ENCODE measurements at places on chromosomes 3 and 15.

- DNase-seq: no peak
Measured at GRCh38 chr3:179876440-179876839, 160.3 kb downstream of the PEX5L start.

- DNase-seq: no peak
Measured at GRCh38 chr3:52092271-52092660, 35.9 kb upstream of the DUSP7 start.

GRCh38 chr3:7710284-7710683 is 791.3 kb upstream of the LMCD1 start:
- no peak for DNase-seq

GRCh38 chr3:134029734-134030378 is at the start of gene SLCO2A1:
Gene SLCO2A1 (minus strand): TSS chr3:134029925. CDS start chr3:134029802, 123 bp downstream.
- no peak for DNase-seq

DNA sequence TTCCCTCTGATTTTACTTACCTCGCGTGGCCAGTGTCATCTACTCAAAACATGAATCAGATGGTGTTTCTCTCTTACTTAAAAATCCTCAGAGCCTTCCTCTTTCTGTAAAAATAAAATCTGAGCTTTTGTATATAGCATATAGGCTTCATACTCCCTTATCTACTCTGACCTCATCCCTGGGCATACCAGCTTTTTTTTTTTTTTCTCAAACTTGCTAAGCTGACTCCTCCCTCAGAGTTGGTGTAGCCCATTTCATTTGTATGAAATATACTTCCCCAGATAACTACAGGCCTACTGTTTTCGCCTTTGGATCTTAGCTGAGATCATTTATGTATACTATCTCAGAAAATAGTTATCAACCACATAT is 648.9 kb upstream of the ALCAM start:
- DNase-seq: no peak

DNA sequence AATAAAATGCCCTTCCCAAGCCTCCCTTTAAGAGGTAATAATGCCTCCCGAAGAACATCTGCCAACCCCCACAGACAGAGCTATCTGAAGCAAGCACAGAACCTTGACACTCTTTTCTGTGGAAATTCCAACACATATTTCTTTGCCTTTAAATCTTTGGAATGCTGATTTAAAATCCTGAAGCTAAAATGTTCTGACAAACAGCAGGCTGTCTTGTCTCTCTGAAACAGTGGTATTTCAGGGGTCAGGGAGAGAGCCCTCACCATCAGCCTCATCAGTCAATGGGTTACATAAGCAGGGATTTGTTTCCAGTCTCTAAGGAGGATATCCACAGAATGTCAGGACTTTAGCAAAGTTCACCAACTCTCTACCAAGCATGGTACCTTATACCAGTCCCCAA is 27.8 kb upstream of the ARHGEF3 start:
- DNase-seq: no peak
